ENCODE measurements at places on chromosomes 11 and 22.

- DNase-seq, result no peak
Measured at GRCh38 chr11:67492801-67493547, 10.1 kb downstream of the AIP start.

GRCh38 chr22:38172832-38173640 lies 8.6 kb downstream of the PLA2G6 start:
- DNase-seq, result no peak

DNA sequence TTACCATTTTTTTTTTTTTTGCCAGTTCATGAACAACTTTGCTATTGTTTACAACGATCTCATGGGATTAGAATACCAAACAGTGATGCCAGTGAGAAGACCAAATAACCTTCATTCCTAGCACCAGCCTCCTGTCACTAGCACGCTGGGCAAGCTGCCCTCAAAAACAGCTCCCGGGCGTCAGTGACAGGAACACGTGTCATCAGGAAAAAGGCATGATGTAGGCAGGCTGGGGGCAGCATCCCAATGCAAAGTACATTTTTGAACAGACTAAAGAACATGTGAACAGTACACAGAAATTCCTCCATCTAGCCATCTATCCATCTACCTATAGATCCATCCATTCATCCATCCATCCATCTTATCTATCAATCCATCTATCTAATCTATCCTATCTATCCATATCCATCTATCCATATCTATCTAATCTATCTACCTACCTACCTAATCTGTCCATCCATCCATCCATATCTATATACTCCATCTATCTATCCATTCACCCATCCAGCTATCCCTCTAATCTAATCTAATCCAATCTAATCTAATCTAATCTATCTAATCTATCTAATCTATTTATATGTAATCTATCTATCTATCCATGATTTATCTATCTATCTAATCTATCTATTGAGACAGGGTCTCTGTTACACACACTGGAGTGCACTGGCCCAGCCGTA lies 378.5 kb downstream of the SHANK2 start:
- no peak for DNase-seq

- DNase-seq, result no peak
Measured at GRCh38 chr11:65719871-65720210, 757 bp downstream of the RNASEH2C start.

- DNase-seq, result no peak
Measured at GRCh38 chr22:29799217-29799680, 32.1 kb downstream of the UQCR10 start.

DNA sequence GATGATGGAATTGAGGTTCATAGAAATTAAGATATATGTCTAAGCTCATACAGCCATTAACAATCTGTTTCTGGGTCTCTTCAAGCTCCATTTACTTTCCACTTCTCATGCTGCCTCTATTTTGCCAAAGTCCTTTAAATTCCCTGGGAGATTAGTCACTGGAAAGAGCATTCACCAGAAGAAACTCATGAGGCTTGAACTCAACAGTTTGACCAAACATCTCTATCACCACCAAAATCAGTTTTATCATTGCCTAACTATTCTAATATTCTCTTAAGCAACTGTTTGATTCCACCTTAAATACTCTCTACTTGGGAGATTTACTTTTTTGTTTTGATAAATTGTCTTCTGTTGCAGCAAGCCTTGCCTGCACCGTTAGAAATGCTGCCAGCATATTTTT lies 881.3 kb downstream of the KCNA4 start:
- no peak for DNase-seq

DNA sequence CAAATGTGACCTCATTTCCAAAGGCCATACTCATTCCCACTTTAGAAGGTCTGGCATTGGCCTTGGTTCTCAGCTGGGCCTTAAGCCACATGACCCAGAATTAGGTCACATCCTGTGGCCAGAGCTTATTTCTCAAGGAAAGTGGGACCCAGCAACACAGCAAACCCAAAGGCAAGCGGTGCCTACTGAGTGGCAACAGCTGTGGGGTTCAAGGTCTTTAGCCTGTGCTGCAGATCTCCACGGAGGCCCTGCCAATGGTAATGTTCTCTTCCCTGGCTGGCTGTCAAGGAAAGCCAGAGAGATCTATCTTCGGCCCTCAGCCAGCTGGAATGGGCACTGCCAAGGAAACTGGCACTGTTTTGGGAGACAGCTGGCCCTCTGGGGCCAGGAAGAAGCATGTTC lies 41.5 kb upstream of the TP53I11 start:
- no peak for DNase-seq

DNA sequence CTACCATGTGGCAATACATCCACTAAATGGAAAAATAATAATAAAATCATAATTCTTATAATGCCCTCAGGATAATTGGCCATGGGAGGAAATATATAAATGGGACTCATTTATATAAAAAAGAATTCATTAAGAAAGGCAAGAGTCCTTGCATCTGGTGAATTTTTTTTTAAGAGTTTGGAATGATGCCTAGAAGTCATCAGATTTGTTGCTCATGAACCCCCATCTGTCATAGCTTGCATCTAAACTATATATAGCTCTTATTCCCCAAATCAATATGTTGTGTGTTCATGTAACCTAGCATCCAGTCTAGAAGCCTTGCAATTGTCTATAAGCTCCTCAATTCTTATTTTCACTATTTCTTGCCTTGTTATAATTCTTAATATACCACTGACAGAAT lies 75.9 kb downstream of the CADM1 start:
- DNase-seq, result no peak

- no peak for DNase-seq
Measured at GRCh38 chr11:126006068-126006467, 56.6 kb downstream of the CDON start.

- DNase-seq, result no peak
Measured at GRCh38 chr11:3954448-3955298, 99.2 kb downstream of the STIM1 start.

DNA sequence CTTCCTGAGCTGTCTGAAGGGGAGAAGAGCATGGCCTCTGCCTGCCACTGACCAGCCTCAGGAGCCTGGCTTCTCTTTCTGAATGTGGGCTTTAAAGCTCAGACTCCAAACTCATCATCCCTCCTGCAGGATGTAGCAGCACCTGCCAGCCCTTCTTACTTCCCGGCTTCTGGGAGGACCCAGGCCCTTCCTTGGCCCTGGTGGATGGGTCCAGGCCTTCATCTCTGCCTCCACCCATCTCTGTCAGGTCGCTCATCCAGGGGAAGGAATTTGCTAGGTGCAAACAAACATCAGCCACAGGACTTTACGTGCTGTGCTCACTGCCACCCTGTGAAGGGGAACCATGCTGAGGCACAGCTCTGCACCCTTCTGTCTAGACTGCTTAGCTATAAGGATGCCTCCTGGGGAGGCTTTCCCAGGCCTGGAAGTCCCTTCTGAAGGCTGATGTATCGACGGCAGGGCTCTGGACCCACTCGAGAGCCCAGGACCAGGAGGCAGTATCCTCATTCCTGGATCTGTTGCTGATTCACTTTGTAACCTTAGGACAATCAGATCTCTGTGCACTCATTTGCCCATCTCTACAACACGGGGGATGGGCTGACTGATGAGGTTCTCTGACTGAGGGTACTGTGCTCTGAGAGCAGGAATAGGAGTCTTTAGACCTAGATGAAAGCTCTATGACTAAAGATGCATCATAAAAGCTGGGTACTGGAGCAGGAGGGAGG lies 30.9 kb downstream of the USP35 start:
- DNase-seq, result no peak

DNA sequence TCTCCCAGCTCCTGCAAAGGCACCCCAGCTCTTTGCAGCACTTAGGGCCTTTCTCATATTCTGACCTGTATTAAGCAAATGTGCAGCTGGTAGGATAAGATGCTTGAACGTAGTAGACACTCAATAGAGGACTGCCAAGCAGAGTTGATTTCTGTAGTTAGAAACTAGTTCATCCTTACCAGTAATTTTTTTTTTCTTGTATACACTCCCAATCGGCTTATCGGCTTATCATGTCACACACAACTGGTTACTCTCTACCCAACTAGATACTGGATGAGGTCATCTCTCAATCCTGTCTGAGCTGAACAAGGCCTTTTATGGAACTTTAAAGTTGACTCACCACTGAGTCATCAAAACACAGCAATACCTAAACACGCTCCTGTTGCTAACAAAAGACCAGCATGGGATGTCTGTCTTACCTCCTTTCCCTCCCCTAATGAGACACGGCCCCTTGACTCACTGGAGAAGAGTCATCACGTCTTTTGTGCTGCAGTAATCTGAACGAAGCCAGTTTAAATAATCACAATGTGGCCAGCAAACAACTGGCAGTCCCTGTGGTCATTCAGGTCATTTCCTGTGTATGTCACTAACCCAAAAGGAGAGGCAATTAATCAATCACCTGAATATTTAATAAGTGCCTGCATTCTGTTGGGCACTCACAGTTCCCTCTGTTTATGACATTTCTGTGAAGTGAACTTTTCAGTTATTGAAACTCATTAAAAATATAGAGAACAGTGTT lies 7.5 kb upstream of the WEE1 start:
- DNase-seq, result no peak

GRCh38 chr11:84430661-84431060 lies 1144.5 kb upstream of the CCDC90B start:
- DNase-seq, result no peak

GRCh38 chr11:87252869-87253268 lies 215.1 kb downstream of the TMEM135 start:
- no peak for DNase-seq

- DNase-seq, result no peak
Measured at GRCh38 chr11:106137061-106137460, 59.6 kb downstream of the AASDHPPT start.

- DNase-seq, result no peak
Measured at GRCh38 chr11:85483861-85484260, 143.3 kb downstream of the DLG2 start.

DNA sequence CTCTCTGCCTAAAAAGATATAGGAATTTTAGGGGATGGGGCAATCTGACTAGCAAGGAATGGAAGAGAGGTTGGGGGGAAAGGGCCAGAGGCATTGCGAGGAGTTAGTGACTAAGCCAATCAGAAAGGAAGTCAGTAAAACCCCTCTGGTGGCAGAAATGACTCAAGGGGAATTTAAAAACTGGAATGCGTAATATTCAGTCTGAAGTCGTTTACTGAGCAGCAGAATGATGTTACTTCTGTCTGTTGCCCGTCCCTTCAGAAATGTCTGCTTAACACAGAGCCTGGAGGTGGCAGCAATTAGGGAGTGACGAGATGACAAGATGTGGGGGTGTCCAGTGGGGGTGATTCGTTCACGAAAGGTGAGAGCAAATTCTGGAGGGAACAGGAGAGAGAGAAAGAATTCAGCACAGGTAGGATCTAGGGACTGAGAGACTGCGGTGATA lies 107.7 kb upstream of the CLMP start:
- no peak for DNase-seq

- no peak for DNase-seq
Measured at GRCh38 chr11:69013009-69013951, at the start of gene MRGPRF. TSS of gene MRGPRF (minus strand) at chr11:69013246. CDS start at chr11:69009901, 3,345 bp downstream.

DNA sequence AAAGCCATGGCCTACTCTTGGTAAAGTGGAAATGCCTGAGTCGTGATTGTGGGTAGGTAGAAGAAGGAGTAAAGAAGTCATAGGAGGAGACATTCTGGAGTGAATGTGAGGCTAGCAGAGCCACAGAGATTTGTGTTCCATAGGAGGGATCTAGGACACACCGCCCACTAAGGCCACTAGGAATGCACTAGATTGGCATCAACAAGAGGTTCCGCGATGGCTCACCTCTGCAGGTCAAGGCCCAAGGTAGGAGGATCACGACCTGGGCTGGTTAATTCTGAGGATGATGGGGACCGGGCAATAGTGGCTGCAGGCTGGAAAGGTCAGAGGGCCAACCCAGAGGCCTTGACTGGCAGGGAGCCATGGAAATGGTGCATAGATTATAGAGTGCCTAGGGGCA lies 48.8 kb upstream of the OPCML start:
- DNase-seq, result no peak

DNA sequence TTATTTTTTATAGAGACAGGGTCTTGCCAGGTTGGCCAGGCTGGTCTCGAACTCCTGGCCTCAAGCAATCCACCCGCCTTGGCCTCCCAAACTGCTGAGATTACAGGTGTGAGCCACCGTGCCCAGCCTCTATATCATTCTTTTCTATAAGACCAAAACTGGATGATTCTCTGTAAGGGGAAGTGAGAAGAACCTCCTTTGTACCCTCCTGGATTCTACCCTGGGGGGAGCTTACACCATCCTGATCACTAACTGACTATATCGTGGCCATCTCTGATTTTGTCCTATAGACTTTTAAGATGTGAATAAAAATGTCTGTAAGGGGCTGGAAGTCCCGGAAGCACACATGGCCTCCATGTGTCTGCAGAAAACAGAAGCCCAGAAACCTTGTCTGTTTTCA lies 9.1 kb downstream of the PIWIL4 start:
- no peak for DNase-seq

DNA sequence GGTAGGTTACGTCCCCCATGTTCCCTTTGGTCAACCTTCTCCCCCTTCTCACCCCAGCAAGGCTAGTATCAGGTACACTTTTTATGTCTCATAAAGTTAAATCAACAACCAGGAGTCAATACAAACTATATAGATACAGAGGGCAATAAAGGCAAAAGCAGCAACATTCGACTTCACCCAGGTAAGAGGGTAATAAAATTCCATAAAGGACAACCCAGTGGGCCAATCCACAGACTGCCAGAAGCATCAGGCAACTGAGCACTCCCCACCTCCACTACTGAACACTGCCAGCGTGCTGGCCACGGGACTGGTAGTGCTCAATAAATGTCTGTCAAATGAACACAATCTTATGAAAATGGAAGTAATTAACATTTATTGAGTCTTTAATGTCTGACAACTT lies 5.1 kb upstream of the MS4A18 start:
- no peak for DNase-seq

DNA sequence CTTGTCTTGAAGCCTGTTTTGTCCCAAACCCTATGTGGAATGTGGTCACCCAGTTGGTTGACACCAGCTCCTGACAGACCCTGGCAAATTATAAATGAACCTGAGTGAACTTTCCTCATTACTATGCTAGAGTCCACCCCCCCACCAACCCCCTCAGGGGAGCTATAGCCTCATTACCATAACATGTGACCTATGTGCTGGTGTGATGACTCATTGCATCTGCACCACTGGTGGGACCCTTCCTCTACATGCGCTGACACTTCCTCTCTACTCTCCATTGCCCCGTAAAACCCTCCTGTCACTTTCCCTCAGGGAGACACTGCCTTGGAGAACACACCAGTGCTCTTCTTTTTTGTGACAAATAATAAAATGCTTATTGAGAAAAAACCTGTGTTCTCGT lies 105.0 kb upstream of the SESN3 start:
- DNase-seq, result no peak

DNA sequence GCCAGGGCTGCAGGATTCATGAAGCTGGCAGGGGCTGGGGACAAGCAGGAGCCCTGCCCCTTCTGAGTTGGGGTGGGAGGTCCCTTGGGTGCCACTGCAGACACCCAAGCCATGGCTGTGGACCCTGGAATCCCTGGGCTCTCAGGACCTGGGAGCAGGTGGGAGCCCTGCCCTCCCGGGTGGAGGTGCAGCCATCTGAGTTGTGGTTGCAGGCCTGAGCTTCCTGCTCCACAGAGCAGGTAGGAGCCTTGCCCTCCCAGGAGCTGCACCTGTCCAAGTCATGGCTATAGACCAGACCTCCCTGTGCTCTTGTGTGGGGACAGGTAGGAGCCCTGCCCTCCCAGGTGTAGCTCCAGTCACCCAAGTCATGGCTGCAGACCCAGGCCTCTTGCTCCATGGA lies 113.5 kb downstream of the ARHGAP20 start:
- no peak for DNase-seq
